Stimulated activated CD4-positive, alpha-beta T cell treated with anti-CD3 and anti-CD28 coated beads, Interleukin-4, amount 100 ng/mL, for 1 hour (primary cell): ENCODE measurements at places on chromosomes 1 and 21.

GRCh38 chr1:178664278-178664677, 60.8 kb upstream of the RALGPS2 start:
- DNase-seq = no peak

- no peak for DNase-seq
These were observed 14.6 kb downstream of the PALMD start for GRCh38 chr1:99660496-99660895.

GRCh38 chr1:206035027-206035426, 11.3 kb upstream of the CTSE start:
- no peak for DNase-seq

DNA sequence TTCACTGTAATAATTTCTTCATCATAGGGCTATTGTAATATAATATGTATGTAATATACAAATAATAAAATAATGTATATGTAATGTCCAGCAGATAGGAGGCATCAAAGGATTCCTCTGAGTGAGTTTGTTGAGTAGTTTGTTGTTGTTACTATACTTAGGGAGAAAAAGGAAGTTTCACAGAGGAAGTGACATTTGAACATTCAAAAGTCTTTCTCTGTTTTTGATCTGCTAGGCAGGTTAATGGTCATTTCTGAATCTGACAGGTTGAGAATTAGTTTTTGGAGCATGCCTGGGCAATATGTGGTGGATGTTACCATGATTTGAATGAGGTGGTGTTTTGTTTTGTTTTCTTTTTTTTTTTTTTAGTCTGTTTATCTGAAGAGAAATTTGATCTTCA, 102.1 kb downstream of the NRDC start:
- DNase-seq = no peak

DNA sequence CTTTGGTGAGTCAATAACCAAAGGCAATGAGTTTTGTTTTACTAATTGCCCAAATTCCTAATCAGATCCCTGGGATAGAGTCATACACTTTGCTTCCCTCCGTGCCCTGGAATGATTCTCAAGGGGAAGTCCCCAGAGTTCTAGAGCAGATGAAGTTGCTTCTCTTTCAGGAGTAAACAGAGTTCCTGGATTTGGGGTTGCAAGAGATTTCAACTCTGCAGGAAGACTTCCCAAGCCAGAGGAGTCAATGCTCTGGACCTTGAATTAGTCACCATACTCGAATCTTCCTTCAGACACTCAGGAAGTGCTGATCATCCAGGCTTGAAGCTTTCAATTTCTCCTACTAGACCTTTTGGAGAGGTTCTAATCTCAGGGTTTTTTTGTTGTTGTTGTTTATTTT, 39.6 kb downstream of the FCER1A start:
- no peak for DNase-seq

DNA sequence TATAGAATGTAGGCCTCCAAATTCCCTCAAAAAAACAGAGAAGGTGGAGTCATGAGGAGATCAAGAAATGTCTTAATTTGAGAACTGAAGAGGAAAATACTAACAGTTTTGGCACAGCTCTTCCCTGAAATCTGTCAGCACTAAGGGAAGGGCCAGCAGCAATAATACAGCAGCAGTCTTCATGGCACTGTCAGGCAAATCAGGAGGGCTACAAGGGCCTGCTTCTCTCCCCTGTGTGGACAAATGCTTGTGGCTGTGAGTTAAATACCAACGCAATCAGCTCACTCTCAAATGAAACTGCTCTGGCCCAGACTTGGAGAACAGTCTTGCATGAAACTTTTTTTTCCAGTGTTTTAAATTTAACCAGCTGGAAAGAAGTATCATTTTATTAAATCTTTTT, 20.5 kb upstream of the CNN3 start:
- DNase-seq = no peak

GRCh38 chr1:241654019-241654418, 1.9 kb downstream of the WDR64 start:
- DNase-seq = no peak

GRCh38 chr1:170309389-170310013, 163.7 kb downstream of the NTMT2 start:
- DNase-seq = no peak

DNA sequence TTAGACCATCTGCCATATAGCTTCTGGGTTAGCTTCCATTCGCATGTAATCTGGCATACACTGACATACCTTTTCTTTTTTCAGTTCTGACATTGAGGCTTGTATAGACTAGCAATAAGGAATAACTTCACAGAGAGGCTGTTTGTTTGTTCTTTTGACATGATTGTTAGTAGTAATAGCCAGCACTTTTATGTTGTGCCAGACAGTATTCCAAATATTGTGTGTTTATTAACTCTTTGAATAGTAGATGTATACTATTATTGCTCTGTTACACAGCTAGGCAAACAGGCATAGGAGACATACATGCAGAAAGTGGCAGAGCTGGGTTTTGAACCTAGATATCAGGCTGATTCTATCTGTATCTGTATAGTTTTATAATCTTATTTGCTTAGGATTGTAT, 12.6 kb downstream of the SMG7 start:
- DNase-seq = no peak

- no peak for DNase-seq
These were observed 16.0 kb upstream of the SLC2A5 start for GRCh38 chr1:9085306-9085940.

GRCh38 chr1:232555494-232556210, 74.3 kb downstream of the SIPA1L2 start:
- DNase-seq = no peak

- DNase-seq = no peak
These were observed 11.8 kb downstream of the TNR start for GRCh38 chr1:175731581-175731980.

GRCh38 chr1:234724516-234725176, 114.7 kb upstream of the IRF2BP2 start:
- DNase-seq = no peak

GRCh38 chr1:118961156-118961555, 27.0 kb downstream of the TBX15 start:
- no peak for DNase-seq

- no peak for DNase-seq
These were observed 74.1 kb downstream of the ZNF648 start for GRCh38 chr1:181987334-181987895.

GRCh38 chr1:17561561-17561985, 22.1 kb downstream of the ARHGEF10L start:
- no peak for DNase-seq

DNA sequence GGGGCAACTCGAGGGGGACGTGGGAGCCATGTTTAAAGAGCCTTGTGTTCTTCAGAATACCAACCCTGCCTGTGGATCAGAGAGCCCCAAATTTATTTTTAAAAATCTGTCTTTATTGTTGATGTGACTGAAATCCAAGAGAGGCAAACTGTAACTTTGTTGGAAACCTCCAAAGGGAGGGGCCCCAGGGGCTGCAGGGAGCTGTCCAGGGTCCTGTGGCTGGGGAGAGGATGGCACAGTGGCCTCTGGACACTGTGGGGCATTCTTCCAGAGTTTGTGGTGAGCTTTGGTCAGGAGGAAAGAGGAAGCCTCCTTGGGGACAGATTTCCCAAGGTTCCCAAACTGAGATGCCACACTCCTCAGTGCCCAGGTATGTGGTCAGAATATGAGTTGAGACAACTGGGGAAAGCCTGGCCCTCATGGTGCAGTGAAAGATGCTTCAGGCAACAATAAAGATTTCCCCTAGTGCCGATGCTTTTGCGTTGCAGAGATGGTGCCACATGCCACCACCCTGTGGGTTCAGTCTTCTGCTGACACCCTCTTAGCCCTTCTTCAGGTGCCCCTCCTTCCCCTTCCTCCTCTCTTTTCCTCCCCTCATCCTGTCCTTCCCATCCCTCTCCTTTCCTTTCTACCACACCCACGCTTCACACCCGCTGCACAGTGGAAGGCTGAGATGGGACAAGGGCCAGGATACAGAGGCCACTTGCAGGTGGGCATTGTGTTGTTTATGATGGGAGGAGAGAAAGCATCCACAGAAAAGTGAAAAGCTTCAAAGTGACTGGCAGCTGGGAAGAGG, 122.1 kb downstream of the UCK2 start:
- DNase-seq = no peak

DNA sequence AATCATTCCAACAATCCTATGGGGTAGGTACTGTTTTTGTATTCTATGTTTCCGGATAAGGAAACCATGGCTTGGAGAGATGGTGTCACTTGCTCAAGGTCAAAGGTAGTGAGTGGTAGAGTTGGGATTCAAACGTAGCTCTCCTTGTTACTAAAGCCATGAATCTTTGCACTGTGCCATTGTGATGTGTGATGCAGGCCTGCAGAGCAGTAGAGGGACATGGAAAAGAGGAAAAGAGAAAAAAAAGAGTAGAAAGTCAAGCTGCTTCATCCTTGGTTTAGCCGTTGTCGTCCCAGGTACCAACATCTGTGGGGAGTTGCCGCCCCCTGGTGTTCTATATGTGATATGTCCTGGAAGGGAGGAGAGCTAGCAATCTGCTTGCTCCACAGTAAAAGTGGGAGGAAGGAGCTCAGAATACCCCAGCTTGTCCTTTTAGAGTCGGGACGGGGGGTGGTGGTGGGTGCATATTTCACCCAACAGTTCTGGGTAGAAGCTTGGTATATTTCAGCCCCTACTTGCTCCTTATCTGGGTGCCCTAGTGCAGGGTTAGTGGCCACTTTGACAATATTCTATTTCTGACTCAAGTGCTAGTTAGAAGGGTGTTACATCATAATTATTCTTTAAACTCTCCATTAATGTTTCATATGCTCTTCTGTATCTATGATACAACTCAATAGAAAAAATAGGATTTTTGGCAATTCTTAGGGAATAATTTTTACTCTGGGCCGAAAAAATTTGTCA, 98.4 kb downstream of the EBNA1BP2 start:
- DNase-seq = peak; percentile 66

DNA sequence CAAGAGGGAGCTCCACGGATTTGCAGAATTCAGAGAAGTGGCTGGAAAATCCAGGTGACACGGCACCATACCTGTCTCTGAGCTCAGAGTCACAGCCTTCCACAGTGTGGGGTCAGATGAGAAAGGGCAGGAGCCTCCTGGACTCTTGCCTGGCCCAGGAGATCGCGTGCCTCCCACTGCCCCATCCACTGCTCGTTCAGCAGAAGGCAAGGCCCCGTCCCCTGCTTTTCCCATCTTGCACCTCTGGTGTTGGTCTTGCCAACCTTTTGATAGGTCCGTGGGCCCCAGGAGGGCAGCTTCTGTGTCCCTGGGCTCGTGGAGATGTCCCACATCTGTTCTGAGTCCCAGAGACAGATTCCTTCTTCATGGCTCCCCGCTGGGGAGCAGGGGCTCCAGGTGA, 83.7 kb upstream of the VAMP3 start:
- no peak for DNase-seq

- DNase-seq = no peak
These were observed 29.7 kb downstream of the KCNA2 start for GRCh38 chr1:110576441-110576840.

- DNase-seq = no peak
These were observed 41.5 kb downstream of the IER5 start for GRCh38 chr1:181129771-181130606.

DNA sequence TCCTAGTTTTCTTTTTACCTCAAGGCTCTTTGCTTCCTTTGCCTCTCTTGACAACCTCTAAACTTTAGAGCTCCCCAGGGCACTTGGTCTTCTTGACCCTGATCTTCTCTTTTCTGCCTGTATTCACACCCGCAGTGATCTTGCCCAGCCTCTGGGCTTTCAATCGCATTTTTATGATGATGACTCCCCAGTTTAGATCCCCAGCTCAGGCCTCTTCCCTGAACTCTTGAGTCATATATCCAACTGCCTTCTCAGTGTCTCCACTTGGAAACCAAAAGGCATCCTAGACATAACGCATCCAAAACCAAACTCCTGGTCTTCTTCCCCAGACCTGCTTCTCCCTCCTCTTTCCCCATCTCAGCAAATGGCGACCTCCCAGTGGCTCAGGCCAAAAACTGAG, 6.5 kb downstream of the STUM start:
- no peak for DNase-seq

DNA sequence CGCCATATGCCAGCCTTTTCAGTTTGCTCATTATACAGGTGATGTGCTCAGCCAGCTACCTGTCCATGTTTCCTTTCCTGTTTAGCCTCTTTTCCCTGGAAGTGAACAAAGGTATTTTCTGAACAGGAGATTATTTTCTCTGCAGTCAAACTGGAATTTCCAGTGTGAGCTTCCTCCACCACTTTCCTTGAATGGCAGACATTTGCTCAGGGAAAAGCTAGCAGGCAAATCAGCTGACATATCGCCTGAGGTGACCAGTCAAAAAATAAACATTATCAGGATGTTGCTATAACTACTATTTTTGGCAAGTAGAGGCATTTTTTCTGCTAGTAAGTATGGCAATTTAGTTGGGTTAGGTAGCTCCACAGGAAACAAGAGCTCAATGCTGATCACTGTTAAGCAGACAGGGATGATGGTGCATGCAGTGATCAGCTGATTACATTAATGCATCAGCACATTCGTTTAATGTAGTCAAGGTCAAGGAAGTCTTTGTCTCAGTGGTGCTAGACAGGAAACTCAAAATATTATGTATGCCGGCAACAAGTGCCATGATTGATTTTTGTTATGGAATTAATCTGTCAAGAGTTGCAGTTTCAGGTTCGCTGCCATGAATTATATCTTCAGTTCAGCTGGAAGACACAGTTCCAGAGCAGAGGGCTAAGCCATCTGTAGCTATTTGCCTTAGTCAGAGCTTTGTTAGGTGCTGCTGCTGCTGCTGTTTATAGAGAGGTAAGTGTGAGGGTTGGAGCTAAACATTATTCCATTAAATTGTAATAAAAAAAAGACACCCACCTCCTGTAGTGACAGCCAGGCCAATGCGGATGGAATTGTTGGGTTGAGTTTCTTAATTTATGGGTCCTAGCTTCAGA, 179.7 kb upstream of the ST6GALNAC5 start:
- no peak for DNase-seq

GRCh38 chr1:235023711-235024439, 104.8 kb downstream of the TOMM20 start:
- DNase-seq = no peak

DNA sequence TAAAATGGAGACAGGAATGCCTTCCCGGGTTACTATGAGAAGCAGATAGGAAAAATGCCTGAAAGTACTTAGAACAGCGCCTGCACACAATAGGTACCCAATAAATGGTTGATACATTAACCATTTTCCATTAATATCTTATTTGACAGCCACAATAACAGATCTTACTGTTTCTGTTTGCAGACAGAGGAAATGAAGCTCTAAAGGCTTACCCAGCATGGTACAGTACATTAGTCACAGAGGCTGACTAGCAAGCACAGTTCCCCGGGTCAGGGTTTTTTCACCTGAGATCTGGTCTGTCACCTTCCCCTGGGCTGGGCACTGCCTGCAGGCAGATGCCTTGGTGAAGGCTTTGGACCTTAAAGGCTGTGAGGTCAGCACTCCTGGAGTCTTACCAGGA, 2.9 kb downstream of the TRIM63 start:
- no peak for DNase-seq
